ENCODE measurements at places on chromosomes 6 and 20. TPM values are rescaled to one million over a fixed set of nuclear protein-coding genes. Genes with fewer than 3 reads are reported as not detected.

The PPP1R16B gene
- total RNA-seq: 0.67 TPM

The KCNB1 gene
- 11.3 TPM for total RNA-seq

The NRSN1 gene
- 21.8 TPM for total RNA-seq

The XKR7 gene
- 1.4 TPM for total RNA-seq

The ETV7 gene
- total RNA-seq: 10.8 TPM

The TRIM15 gene
- total RNA-seq: 0.77 TPM

DNA sequence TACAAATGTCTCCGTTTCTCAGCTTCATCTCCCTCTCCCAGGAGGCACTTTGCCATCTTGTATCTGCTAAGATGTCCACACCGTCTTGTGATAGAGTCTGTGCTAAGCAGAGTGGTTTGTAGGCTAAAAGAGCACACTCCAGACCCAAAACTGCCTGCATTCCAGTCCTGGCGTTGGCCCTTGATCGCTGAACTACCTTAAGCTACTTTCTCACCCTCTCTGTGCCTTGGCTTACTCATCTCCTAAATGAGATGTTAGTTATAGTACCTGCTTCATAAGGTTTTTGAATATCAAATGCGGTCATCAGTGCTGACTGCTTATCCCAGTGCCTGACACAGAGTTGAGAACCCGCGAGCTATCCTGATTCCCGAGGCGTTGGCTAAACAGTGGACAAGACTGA lies 14.0 kb downstream of the CASS4 start:
- ATAC-seq: no peak

DNA sequence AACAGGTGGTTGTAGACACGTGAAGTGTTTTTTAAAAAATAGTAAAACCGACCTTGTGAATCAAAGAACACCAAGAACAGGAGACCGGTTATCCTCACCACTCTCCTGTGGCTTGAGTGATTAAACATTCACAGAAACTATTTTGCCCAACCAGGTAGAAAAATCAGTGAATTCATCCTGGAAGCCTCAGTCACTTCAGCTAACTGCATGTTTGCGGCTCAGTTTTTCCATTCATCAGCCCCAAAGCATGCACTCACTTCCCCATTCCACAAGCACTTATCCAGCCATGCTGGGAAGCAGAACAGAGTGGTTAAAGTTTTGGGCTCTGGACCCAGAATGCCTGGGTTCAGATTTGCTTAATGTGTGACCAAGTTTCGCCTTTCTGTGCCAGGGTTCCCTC lies 2.4 kb downstream of the LRRN4 start:
- ATAC-seq: no peak

DNA sequence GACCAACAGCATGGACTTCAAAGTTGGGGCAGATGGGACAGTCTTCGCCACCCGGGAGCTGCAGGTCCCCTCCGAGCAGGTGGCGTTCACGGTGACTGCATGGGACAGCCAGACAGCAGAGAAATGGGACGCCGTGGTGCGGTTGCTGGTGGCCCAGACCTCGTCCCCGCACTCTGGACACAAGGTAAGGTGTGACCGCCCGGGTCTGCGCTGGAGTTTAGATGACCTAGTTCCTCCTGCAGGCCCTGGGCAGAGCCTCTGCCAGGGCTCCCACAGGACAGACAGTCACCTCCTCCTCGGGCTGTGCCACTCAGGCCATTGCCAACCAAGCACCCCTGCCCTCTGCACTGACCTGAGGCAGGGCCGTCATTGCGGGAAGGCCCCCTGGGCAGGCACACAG lies 322.1 kb downstream of the TAF4 start:
- no peak for ATAC-seq

DNA sequence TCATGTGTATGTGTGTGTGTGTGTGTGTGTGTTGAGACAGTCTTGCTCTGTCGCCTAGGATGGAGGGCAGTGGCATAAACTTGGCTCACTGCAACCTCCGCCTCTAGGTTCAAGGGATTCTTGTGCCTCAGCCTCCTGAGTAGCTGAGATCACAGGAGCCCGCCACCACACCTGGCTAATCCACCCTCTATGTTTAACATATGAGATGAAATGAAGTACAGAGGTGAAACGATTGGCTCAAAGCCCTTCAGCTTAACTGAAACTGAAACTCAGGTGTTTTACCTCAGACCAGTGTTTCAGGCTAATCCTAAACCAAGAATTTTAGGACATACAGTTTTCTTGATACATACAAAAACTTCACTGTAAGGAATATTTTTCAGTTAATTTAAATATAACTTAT lies 167.3 kb downstream of the KCNQ5 start:
- ATAC-seq: no peak

DNA sequence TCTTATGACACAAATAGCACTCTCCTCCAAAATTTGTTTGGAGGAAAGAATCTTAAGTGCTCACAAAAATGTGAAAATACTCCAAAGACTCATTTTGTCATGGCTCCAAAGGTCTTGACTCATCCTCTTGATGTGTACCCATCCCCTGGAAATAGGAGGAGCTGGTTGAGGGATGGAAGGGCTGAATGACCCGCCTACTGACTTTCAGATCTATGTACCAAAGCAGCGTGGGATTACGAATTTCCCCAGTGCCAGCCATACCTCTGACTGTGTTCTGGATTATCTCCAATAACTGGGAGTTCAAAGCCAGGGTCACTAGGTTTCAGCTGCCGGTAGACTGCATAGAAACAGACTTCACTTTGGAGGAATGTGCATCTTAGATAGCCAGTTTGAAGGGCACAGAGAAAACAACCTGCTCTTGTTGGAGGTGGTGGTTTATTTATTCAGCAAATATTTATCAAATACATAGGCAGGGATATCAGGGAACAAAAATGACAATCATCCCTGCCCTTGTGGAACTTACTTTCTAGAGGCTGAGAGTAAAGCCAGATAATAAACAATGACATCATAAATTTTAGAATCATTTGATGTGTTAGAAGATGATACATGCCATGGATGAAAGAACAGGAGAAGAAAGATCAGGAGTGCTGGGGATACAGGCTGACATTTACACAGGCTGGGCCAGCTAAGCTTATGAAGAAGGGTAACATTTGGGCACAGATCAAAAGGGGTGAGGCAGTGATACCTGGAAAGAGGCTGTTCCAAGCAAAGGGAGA lies 246.6 kb downstream of the TBXT start:
- no peak for ATAC-seq

DNA sequence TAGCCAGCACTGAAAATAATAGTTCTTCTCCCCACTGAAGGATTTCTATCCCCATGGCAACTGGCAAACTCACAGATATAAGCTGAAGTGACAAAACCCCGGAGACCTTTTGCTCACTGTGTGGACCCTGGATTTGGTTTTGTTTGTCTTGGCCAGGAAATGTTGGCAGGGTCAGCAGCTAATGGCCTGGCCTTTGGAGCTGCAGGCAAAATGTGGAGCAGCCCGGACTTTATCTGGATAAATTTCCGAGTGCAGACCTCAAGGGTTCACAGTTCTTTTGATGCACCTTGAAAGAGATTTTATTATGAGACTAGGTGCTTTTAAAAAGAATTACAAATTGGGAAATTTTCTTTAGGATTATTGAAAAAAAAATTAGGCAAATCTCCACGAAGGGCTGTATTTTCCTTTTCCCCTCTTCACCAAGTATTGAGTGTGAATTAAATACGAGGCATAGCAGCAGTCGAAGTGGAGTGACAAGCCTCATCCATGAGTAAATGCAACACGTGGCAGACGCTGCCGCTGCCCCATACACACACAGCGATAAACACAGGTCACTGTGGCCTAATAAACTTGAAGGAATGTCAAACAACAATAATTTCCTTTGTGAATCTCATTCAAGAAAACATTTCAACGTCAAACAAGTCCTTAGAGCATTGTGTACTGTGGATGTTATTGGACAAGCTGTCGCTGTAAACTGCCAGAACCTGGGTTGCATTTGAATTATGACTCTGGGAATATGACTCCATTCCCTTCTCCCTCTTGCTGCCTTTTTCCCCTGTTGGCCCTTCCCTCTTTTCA lies 35.1 kb upstream of the CCN6 start:
- peak; percentile 52 for ATAC-seq

DNA sequence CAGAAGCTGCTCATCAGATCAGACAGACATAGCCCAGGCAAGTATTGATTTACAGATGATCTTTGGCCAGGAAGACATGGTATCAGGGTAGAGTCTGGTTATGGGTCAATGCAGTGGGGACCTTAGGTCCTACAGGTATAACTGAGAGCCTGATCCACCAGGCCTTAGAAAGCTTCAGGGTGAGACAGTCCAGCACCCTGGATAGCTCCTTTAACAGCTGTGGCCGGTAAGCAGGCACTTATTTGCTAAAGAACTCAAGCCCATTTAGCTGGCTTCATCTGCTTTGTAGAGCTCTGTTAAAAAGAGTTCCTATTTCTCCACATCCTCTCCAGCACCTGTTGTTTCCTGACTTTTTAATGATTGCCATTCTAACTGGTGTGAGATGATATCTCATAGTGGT lies 39.6 kb downstream of the ESR1 start:
- ATAC-seq: no peak

- no peak for ATAC-seq
Measured at GRCh38 chr6:7328243-7328642, 15.2 kb upstream of the SSR1 start.

- ATAC-seq: no peak
Measured at GRCh38 chr20:42634156-42634555, 555.5 kb downstream of the PTPRT start.

DNA sequence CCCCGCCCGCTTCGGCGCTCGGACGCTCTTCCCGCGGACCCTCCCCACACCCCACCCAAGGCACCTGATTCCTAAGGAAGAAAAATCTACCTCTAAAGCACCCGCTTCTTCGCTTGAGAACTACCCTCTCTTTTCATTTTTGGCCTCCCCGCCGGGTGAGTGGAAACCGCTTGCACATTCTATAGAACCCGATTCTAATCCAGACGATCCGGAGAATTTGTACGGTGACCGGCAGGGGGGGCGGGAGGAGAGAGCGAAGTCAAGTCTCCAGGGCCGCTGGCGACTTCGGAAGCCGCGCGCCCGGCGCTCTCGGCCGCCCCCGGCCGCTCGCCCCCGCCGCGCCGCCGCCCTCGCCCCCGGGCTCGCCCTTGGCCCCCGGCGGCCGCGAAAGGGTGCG lies at the start of gene RBM24:
TSS of gene RBM24 (plus strand) at position 262 of the 397 bp plus-strand sequence. CDS start 221 bp downstream, outside the sequence.
- peak; percentile 74 for ATAC-seq

DNA sequence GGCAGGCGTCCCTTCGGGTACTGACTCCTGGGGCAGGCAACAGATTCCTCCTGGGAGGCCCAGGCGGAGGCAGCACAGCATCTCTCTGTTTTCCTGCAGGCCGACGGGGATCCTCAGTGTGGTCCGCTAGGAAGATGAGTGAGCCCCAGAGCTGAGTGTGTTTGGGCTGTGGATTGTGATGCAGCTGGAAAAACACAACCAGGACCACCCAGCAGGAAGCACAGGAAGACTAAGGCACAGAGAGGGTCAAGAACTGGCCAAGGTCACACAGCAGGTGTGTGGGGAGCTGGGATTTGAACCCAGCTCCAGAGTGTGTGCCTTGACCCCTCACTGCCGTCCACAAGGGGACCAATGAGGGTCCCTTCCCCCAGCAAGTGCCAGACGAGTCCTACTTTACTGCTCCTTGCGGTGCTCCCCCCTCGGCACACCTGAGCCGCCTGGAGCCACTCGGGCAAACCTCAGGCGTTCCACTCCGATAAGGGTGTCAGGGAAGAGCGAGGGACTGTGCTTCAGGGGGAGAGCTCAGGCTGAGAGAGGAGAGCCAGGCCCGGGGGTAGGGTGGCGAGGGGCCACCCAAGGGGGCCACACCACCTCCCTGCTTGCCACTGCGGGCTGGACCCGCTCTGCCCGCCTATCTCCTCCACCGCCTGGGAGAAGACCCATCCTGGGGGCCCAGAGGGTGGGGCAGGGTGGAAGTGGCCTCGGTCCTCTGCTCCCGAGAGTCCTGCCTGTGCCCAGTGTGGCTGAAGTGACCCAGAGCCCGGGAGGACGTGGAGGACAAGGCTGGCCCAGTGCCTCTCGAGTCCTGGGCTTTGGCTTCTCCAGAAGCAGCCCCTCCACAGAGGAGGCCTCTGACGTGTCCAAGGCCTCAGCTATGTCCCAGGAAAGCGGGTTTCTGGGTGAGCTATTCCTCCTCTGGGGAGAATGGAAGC lies 63.3 kb downstream of the YTHDF1 start:
- no peak for ATAC-seq

DNA sequence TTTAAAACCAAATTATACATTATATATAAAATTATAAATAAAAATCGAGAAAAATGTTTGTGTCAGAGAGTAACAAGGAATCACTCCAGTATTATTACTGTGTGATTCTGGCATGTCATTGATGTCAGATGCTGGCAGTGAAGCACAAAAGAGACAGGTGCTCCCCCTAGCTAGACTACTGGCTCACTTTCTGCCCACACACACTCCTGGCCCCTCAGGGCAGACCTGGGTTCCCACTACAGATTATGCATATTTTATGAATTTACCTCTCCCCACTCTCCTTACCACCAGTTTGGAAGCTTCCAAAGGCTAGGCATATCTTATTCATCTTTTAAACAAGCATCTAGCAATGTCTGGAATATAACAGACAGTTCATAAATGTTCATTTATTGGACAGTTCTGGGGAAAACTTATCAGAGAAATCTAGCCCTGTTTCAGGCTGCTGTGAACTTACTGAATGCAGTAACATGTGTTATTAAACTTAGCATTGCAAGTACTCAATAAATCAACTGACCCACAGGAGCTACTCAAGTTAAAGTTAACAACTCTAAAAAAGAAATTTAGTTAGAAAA lies 12.8 kb downstream of the SNX3 start:
- no peak for ATAC-seq

GRCh38 chr6:72464791-72465691 lies 156.8 kb upstream of the KCNQ5 start:
- no peak for ATAC-seq
